T47D (cell line): ENCODE measurements at places on chromosomes 16 and 17.

DNA sequence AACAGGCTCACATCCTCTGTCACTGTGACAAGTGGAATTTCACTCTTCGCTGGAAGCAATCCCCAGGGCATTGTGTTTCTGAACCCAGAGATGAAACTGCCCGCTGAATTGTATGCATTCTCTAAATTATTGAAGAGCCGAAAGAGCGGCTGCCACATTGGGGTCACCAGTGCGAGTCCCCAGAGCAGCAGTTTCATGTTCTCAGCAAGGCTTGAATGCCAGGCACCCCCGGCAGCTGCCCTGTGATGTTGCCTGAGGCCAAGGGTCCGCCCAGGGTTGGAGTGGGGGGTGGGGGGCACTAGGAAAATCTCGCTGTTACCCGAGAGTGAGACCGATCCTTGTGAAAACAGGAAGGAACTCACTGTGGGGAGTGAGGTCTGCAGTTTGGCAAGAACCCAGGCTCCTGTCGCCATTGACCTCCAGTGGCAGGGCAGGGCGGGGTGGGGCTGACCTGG lies 20.7 kb upstream of the BCAR1 start:
- no peak for DNase-seq

DNA sequence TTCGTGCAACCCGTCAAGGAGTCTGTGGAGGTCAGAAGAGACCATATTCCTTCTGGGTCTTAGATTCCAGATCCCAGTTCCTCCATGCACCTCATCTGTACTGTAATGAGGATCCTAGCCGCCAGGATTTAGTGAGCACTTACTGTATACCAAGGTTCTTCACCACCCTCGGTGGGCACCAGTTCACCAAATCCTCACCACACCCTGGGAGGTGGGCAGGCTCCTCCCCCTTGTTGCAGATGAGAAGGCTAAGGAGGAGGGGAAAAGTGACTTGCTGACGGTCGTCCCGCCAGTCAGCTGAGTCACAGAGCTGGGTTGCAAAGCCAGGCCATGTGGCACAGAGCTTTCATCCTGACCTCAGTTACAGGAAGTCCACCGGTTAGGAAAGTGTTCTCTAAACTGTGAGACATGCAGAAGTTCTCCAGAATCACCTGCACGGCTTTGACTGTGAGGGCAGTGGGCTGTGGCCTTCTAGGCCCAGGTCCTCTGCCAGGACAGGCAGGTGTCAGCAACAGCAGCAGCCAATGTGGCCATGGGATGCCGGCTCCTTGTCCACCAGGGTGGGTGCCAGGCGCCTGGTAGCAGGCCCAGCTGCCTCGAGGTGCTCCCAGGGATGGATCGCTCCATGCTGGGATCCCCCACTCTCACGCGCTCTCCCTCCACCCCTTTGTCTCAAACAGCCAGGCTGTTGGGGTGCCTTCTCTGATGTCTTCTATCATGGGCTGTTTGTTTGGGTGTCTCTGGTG lies 240.3 kb upstream of the GSE1 start:
- no peak for DNase-seq

- DNase-seq: no peak
These were observed 36.5 kb upstream of the PVALEF start for GRCh38 chr17:81128774-81129173.

DNA sequence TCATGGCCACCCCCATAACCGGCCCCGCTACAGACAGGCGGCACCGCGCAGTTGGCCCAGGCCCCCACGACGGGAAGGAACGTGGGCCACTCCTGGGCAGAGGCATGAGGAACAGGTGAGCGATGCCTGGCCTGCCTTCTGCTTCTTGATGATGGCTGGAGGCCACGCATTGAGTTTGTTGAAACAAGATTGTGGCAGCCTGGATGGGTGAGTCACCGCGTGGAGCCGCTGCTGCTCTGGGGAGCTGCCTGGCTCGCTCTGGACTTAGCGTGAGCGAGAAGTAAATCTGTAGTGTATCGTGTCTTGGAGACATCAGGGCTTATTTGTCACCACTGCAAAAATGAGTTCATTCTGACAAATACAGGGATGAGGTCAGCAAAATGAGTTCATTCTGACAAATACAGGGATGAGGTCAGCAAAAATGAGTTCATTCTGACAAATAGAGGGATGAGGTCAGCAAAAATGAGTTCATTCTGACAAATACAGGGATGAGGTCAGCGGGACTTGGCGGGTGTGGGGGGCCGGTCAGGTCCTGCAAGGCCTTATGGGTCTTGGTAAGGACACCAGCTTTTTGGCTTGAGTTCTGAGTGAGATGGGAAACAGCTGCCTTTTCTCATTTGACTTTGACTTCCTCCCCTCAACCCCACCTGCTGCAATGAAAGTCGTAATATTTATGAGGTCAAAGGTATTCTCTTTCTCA lies 93.0 kb downstream of the SEC14L1 start:
- peak; percentile 69 for DNase-seq

GRCh38 chr17:8835631-8836364 lies 31.7 kb downstream of the PIK3R6 start:
- no peak for DNase-seq

DNA sequence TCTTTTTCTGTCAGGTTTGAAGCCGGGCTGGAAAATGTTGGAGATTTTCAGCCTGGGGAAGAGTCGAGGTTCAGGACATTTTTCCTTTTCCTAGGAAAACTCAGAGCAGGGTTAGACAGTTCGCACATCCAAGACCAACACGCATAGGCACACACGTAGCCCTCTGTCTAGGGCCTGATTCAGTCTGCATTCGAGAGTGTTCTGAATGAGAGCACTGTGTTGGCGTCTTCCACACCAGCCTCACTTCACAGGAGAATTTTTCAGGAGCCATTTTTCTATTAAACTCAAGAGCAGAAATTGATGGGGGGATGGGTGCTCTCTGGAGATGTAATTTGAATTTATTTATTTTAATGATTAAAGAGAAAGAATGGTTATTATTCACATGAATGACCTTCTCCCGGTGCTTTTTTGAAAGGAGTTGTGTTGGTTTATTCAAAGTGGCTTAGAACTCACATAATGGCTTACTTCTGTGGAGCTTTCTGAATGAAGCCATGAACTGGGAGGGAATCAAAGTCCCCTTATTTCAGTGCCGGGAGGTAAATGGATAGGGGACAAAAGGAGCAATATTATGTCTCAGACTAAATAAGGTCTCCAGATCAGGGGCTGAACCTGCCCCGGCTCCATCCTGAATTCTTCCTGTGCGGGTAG lies 194.3 kb downstream of the CCDC182 start:
- DNase-seq: no peak

- no peak for DNase-seq
These were observed 196.2 kb upstream of the NLRP1 start for GRCh38 chr17:5780476-5780875.
